ENCODE measurements at places on chromosomes 5 and 9. TPM values are rescaled to one million over a fixed set of nuclear protein-coding genes. Genes with fewer than 3 reads are reported as not detected.

The FAXDC2 gene
- total RNA-seq = 27.6 TPM

The SPARC gene
- 517 TPM for total RNA-seq

The ZNF366 gene
- total RNA-seq = 8.7 TPM

The SLU7 gene
- total RNA-seq = 46.9 TPM

GRCh38 chr5:103519550-103519949, 43.0 kb downstream of the NUDT12 start:
- DNase-seq = no peak

- DNase-seq = no peak
Observed at GRCh38 chr5:150639377-150639692, 1.1 kb upstream of the SYNPO start.

GRCh38 chr5:159120446-159120845, 20.7 kb upstream of the EBF1 start:
- DNase-seq = no peak

DNA sequence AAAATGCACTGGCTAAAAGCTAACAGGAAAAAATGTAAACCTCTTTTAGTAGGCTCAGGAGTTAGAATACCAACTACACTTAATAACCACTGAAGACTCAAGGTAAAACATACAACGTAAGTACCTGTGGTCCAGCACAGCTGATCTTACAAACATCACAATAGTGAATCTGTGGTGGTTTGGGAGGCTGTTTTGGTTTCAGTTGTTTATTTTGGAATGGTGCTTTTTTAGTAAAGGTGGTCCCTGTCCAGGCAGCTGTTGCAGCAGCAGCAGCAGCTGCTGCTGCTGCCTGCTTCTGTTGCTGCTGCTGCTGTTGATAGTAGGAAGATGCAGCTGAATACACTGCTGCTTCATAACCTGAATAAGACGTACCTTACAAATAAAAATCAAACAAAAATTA, 37.9 kb downstream of the ZFR start:
- DNase-seq = no peak

- no peak for DNase-seq
Observed at GRCh38 chr9:93072383-93072795, 13.9 kb downstream of the SUSD3 start.

DNA sequence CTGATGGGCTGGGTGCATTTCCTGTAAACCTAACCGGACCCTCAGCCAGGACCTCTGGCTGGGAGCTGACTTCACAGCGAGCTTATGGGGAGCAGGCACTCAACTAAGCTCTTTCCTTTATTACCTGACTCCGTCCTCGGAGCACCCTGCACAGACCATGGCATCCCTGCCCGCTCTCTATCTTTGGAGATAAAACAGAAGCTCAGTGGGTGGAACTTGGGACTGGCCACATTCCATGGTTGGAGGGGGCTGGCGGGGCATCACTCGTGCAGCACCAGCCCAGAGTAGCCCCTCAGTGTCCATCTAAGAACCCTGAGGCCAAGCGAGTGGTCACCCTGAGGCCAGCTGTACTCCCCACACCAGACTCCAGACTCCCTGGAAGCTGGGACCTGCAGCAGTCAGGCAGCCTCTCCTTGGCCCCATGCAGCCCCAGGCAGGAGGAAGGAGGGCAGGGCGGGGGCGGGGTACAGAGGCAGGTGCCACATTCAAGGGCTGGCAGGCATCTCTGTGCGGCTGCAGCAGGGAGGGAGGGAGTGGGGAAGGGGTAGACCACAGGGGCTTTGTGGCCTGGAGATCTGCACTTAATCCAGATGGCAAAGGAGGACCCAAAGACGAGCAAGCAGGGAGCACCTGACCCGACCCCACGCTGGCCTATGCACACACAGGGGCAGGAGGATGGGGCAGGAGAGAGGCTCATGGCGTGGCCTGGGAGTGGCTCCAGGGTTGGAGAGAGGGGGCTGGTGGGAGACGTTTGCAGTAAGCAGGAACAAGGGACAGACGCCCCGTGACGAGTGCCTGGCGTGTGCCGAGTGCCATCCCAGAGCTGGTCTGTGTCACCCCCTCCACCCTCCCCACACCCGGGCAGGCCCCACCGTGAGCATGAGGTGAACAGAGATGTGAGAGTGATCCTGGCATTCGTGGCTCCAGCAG, 26.1 kb downstream of the GLT6D1 start:
- no peak for DNase-seq

DNA sequence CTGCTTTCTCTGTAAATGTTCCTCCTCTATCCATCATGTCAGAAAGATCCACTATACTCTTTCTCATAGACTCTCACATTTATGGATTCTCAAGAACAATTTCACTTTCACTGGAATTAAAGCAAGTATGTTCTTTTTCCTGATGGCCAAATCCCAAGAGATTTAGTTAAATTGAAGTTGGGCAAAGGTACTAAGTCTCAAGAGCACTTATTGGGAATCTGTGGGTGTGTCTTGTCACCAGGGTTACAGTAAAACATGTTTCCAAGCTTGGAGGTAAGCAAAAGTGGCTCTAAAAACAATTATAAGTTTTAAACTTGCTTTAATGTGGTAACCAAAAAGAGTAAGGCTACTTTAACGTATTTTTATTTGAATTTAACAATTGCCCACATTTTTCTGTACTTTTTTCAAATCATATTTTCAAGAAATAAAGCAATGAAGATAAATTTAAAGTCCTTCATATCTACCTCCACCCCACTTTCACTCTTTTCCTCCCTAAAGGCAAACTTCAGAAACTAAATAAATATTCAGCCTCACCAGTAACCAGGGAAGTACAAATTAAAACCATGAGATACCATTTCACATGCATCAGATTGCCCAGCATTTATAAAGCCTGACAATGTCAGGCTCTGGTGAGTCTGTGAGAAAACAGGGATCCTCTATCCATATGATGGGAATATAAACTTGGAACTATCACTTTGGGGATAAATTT, 387.4 kb downstream of the CETN3 start:
- no peak for DNase-seq

- DNase-seq = no peak
Observed at GRCh38 chr5:36407396-36407795, 105.7 kb upstream of the RANBP3L start.

The SPAG8 gene
- total RNA-seq = 2.1 TPM
